Dermis blood vessel endothelial cell (primary cell): ENCODE measurements at places on chromosomes 5 and 9. TPM values are rescaled to one million over a fixed set of nuclear protein-coding genes. Genes with fewer than 3 reads are reported as not detected.
A peak's percentile ranks its signal among the peaks of the same experiment; 100 is the strongest.

The TAF11L5 gene
- total RNA-seq: not detected in 2 replicates

The IRGM gene
- not detected in 2 replicates for total RNA-seq

GRCh38 chr5:43561356-43561755, 4.5 kb upstream of the PAIP1 start:
- DNase-seq: no peak

GRCh38 chr5:1547236-1547635, 23.5 kb upstream of the LPCAT1 start:
- DNase-seq: no peak

DNA sequence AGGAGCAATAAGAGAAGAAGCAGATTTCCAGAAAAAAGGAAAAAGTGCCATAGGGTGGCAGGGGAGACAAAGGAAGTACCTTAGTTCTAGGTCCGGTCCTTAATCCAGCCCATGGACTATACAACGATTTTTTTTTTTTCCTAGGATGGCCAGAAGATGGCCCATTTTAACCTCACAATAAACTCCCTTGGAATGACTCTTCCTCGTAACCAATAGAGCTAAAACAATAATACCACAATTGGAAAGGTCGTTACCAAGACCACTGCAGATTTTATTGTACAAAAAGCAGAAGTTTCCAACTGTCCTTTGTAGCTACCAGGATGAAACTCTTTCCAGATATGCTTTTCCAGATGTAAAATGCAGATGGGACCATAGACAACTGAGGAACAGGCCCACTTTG, 34.4 kb upstream of the SSBP2 start:
- no peak for DNase-seq

DNA sequence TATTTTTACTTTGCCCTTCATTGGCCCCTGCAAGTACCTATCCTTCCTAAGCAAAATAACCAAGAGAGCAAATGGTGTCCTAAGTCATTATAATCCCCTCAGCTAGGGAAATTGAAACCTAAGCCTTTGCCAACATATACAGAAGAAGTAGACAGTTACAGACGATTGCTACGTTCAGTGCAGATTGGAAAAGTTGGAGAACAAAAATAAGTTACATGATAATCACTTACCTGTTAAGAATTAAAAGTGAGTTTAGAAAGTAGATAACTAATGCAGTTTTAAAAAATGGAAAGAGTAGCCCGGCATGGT, 244.8 kb downstream of the MPDZ start:
- DNase-seq: peak; percentile 18

- DNase-seq: peak; percentile 63
These were observed 76.0 kb downstream of the ARL15 start for GRCh38 chr5:54234304-54234933.

DNA sequence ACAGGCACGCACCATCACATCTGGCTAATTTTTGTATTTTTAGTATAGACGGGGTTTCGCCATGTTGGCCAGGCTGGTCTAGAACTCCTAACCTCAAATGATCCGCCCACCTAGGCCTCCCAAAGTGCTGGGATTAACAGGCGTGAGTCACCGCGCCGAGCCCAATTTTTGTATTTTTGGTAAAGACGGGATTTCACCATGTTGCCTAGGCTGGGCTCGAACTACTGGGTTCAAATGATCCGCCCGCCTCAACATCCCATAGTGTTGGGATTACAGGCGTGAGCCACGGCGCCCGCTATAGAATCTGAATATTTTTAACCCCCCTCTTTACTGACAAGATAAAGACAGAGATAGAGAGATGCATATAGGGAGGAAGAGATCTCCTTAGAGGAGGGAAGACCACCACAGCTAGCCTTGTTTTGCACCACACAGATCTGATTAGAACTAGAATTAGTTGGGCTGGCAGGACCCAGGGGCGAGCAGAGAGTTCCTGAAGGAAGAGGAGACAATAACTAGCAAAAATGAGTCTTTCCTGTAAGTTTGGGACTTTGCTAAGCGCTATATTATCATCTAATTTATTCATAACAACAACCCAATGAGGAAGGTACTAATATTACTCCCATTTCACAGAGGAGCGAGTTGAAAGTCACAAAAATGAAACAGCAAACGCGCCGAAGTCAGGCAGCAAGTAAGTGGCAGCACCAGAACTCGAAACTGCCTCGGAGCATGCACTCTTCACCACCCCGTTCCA, 1.5 kb upstream of the ANKHD1 start:
- no peak for DNase-seq
